ENCODE measurements at places on chromosomes 12 and 14.

DNA sequence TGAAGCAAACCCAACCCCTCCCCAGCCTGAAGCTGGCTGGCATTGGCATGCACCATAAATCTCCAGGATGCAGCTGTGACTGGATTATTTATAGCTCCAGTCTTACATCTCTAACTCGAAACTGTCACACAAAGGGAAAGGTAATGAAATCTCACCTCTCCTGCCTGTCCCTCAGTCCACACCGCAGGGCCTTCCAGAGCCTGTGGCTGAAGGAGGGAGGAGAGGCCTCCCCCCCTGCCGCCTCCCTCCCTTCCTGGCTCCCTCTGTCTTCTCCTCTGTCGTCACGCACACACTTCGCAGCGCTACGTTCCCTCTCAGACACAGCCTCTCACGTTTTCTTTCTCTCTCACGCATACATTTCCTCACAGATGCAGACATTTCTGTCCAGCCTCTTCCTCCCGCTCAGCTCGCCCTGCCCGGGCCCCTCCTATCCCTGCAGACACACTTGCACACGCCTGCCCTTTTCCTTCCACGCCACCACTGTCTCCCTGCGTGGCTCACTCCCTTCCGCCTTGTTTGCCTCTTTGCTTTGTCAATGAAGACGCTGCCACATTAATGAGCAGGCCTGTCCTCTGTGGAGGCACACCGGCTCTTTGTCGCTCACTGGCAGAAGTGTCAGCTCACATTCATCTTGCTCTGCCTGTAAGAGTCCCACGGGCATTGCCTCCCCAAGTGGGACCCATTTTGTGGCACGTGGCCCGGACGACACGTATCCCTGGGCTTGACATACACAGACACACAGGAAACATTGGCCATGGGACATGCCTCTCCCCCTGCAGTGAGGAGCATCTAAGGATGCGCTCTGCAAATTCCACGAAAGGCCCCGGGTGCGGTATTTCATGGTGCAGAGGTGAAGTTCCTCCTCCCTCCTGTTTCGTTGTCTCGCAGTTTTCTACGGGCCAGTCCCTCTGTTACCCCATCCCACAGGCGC, 27.9 kb downstream of the IRF2BPL start:
- DNase-seq = peak; percentile 62

- no peak for DNase-seq
Observed at GRCh38 chr12:94798113-94798512, 147.8 kb upstream of the TMCC3 start.

DNA sequence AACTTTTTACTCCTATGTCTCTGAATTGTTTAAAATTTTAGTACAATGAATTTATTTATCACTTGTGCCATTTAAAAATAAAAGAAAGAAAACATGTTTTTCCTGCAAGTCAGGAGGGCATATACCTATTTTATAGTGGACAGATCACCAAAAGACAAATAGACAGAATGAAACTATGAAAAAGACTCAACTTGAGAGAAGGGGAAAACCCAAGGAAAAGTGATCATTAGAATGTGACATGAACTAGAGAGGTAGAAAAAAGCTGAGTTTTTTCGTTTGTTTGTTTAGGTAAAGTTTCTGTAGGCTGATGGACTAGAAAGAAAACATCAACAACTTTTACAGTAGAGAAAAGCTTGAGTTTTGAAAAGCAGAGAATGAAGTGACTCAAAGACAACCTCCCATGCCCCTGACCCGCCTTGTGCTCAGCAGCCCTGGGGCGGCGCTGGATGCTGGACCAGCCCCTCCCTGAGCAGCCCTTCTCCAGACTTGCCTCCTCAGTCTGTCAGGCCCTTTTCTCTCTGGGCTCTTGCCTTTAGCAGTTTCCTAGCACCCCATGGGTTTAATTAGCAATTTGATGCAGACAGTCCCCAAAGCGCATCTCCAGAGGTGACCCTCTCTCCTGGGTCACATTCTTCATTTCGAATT, 95.1 kb upstream of the ARID2 start:
- DNase-seq = no peak

DNA sequence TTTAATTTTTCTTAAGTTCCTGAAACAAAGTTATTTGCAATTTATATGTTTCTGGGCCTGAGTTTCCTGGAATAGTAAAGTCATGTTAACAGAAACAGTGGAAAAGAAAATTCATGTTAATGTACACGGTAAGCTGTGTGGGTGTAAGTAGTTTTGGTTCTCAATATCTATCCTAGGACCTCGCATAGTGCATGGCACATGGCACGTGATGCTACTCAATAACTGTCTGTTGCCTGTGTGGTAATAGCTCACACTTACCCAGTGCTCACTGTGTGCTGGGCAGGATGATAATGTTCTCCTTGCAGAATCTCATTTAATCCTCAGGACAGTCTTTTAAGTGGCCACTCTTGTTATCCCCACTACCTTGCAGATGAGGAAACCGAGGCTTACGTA, 100.7 kb downstream of the DUSP16 start:
- no peak for DNase-seq

DNA sequence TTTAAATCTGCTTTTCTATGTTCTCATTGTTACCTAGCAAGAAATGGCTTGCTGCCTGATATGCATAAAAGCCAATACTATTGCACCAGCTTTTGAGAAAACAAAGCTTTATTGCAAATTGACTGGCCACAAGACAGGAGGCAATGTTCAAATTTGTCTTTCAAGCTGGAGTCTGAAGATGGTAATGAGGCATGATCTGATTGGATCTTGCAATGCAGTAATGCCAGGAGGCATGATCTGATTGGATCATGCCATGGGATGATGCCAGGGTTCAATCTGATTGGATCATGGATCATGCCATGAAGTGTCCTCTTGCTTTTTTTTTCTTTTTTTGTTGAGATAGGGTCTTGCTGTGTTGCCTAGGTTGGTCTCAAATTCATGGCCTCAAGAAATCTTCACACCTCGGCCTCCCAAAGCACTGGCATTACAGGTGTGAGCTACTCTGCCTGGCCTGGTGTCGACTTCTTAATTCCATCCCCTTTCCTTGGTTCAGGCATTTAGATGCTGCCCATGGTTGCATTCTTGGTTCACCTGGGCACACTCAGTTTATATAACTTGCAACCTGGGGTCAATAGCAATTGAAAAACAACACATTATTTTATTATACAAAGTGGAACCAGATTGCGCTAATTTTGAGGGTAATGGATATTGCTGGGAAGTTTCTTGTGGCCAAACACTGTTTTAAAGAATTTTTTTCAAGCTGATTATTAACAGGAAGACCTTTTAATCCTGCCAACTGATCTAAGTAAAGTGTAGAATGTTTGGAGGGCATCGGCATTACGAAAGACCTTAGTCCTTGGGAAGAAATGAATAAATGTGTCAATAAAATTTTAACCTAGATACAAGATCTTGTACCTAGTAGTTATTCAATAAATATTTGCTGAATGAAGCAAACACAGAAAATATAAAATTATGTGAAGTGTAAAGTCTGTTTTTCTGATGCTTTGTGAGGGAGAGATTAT, 38.8 kb downstream of the HSD17B6 start:
- no peak for DNase-seq
